ENCODE measurements at places on chromosomes 3 and 15. TPM values are rescaled to one million over a fixed set of nuclear protein-coding genes. Genes with fewer than 3 reads are reported as not detected.

DNA sequence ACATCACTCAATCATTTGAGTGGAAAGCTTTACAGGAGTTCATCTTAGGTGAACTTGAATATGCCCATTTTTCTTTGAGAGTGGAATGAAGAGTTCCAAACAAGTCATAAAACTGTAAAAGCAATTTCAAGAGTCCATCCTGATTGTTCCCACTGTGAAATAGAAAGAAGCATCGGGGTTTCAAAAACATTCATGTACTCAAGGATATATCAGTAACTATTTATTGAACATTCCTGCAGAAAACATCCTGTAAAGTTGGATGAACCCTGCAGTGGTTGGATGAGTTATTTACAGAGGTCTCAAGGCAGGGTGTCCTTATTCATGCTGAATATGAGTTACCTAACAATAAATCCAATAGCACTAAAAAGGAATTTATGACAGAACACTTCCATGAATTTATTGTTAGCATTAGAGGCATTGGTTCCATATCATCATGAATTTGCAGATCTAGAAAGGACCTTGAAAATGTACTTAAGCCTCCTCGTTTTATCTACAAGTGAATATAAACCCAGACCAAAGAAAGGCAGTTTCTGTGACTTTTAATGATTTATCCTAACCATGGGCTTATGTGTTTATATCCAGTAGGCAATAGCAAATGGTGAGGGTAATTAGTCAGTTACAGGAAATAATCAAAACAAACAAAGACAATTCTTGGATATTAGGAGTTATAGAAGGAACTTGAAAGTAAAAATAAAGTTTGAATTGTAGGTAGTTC, 361.9 kb upstream of the KCNMB2 start:
- DNase-seq: no peak

GRCh38 chr15:96267463-96267862, 63.0 kb upstream of the NR2F2 start:
- DNase-seq: no peak

DNA sequence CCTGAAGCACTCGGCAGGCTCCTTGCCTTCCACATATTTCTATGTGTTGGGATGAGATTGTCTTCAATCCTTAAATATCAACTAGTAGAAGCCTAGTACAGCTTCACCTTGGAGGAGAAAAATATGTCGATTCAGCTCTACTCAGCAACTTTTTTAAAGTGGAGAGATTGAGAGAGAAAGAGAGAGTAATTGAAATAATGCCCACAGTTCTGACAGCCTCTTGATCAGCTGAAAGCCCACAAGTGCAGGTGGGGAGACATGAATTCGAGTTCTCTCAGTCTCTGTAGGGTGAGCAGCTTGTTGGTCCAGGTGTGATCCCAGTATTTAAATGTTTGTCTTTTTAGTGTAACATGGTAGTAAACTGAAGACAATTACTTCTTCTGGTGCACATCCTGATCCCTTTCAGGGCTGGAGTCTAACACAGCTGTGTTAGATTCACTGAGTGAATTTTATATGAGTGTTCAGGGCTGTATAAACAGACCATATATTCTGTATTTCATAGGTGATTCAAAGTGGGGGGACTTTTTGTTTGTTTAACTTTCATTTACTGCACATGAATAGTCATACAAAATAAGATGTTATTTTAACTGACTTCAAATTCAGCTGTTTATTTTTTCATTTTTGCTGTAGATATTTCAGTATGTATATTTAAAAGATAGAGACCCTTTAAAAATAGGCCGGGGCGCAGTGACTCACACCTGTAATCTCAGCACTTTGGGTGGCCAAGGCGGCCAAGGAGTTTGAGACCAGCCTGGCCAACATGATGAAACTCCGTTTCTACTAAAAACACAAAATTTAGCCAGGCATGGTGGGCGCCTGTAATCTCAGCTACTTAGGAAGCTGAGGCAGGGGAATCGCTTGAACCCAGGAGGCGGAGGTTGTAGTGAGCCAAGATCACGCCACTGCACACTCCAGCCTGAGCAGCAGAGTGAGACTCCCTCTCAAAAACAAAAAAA, 64.0 kb downstream of the ST6GAL1 start:
- no peak for DNase-seq

- no peak for DNase-seq
Observed at GRCh38 chr15:77376770-77377169, 43.1 kb downstream of the PEAK1 start.

DNA sequence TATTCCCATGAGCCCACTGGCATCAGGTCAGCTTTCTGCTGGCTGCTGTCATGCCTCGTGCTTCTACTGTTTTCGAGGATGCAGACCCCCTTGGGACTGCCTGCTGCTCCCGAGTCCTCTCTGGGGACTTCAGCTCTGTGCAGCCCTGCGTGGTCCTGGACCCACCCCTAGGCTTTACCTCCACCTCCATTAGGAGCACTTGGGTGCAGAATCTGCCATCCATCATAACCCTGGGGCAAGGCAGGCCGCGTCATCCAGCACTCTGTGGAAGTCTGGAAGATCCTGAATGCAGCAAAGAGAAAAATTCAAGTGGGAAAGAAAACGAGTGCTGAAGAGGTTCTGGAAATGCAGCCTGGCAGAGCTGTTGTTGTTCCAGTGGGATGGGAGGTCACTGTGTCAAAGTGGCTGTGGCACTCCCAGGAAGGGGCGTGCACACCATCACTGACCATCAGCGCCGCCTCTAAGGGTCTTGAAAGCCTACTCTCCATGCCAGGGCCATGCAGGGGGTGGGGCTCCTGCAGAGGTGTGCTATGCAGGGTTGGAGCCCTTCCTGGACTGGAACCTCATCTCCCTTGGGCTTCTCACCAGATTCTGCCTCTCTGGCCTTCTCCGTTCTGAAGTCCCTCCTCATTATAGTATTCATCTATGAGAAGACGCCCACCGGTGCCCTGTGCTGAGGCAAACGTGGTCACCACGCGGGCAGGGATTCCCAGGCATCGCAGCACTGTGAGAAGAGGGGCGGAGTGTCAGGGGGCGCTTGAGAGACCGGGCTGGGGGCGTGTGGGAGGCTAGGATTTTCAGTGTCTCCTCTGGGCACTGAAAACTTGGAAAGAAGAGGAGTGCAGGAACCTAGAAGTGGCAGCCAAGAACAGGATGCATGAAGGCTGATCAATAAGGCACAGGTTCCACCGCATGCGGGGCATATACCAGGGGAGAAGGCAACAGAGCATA, 12.5 kb downstream of the EPB42 start:
- no peak for DNase-seq

The CYP8B1 gene
- not detected for total RNA-seq

The CLSTN2 gene
- 0.52 TPM for total RNA-seq

The DENND4A gene
- total RNA-seq: 4.7 TPM
